ENCODE measurements at places on chromosomes 12 and 14.

GRCh38 chr14:48536318-48536717 lies 860.9 kb upstream of the MDGA2 start:
- DNase-seq, result peak; percentile 2

DNA sequence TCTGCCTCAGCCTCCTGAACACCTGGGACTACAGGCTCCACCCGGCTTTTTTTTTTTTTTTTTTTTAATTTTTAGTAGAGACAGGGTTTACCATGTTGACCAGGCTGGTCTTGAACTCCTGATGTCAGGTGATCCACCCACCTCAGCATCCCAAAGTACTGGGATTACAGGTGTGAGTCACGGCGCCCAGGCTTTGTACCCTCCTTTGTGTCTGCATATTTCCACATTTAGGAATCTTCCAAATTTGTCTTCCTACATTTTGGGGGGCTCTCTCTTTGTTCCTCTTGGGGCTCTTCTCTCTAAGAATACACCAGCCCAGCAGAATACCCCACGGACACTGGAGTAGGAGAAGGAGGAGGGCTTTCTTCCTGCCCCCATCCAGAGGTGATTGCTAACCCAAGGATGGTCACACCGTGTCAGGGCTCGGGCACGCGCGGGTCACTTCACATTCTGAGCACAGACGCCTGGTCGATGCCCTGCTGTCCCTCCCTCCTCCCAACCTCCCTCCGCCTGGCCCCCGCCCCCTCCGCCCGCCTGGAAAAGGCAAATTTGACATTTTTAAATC lies 2.1 kb upstream of the DNAJC22 start:
- no peak for DNase-seq

DNA sequence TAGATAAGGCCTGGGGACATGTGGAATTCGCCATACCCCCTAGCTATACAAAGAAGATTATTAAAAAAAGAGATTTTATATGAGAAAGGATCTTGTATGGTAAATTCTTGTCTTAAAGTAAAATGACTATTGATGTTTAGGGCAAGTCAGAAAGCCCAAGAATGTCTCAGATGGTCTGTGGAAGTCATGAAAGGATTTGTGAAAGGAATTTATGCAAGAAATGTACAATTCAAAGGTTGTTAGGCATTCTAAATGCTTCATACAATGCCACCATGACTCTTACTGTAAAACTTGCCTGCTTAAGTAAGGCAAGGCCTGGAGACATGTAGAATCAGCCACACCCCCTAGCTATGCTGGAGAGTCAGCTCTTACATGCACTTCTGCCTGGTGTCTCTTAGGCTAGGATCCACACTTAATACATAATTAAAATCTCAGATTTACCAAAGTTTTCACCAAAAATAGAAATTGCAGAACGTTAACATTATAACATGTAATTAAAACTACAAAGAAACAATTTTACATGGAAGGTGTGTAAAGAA lies 8.9 kb upstream of the ETNK1 start:
- DNase-seq, result no peak

GRCh38 chr12:96548384-96548783 lies 59.0 kb downstream of the CFAP54 start:
- DNase-seq, result peak; percentile 3

GRCh38 chr12:63151623-63152320 lies 771 bp upstream of the AVPR1A start:
- peak; percentile 66 for DNase-seq

DNA sequence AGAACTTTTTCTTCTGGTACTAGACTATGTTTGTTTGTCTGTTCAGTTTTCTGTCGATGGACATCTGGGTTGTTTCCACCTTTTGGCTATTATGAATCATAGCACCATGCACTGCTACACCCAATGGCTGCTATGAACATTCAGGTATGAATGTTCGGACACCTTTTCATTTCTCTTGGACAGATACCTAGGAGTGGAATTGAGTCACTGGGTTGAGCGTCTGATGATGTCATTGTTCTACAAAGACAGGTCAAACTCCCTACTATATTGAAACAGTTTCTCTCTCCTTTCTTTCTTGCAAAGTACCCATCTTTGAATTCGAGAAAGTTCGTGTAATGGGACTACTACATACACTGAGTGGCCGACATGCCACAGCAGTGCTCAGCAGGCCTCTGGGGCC lies 44.7 kb downstream of the KCTD10 start:
- no peak for DNase-seq

DNA sequence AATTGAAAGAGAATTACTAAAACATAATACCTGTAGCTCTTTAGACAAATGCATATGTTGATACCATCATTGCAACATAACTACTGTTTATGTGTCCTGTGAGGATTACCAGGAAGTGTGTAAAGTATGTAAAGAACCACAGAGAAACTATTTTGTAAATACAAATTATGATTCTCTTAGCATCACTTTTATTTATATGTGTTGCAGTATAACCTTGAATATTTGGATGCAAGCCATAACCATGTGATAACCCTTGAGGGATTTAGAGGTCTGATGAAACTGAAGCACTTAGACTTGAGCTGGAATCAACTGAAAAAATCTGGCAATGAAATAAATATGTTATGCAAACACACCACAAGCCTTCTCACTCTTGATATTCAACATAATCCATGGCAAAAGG lies 77.5 kb downstream of the LRRC9 start:
- peak; percentile 20 for DNase-seq

- peak; percentile 20 for DNase-seq
Measured at GRCh38 chr12:82660541-82661325, 26.0 kb upstream of the TMTC2 start.

DNA sequence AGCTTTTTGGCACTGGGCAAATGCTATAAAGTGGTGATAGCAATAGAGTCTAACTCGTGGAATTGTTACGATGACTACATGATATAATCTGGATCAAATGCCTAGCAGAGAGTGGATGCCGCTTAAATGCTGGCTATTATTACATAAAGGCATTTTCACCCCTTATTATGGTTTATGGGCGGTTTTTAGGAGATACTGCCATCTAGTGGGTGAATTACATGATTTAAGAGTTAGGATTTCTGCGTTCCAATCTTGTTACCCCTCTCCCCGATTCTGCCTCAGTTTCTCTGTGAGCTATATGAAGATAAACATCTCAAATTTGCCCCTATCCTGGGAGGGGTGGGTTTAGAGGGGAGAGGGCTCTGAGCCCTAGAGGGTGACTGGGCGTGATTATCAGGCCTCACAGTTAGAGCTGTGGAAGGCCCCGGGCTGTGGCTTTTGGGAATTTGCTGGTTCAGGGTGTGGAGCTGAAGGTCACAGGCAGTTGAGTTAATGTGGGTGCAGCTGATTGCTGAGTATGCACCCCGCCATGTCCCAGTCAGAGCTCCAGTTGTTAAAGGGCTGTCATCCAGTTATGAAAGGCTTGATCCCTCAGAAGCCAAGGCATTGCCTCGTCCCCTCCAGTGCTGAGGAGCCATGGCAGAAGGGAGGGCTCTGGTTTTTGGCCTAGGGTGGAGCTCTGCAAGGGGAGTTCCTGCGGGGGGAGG lies 14.4 kb downstream of the CLSTN3 start:
- peak; percentile 65 for DNase-seq

GRCh38 chr12:80702889-80703805 lies 4.3 kb upstream of the MYF6 start:
- peak; percentile 76 for DNase-seq

DNA sequence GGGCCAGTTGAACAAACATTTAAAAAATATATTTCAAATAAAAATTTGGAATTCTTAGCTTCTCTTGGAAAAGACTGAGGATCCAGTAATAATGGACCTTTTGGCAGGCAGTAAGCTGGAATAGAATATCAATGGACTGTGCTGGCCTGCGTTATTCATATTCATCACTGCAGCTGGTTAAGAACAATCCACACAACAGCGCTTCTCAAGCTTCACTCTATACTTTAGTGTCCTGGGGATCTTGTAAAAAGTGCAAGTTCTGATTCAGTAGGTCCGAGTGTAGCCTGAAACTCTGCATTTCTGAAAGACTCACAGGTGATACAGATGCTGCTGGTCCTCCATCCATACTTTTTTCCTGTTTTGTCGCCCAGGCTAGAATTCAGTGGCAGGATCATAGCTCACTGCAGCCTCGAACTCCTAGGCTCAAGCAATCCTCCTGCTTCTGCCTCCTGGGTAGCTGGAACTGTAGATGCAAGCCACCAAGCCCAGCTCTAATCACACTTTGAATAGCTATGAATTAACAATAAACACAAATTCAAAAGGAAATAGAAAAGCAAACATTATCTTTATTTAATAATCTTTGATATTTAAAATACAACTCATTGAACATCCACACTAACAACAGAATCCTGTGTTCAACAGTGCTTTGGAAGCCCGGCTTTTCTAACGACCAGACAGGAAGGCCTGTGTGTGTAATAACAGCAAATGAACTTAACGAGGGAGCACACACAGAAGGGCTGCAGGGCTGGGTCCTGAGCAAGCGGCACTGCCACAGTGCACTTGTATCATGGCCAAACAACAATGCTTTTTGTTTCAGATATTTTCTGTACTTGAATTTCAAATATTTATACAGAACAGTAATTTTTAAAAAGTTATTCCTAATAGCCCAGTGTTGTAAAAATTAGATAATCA lies 18.4 kb upstream of the TRIP11 start:
- no peak for DNase-seq

DNA sequence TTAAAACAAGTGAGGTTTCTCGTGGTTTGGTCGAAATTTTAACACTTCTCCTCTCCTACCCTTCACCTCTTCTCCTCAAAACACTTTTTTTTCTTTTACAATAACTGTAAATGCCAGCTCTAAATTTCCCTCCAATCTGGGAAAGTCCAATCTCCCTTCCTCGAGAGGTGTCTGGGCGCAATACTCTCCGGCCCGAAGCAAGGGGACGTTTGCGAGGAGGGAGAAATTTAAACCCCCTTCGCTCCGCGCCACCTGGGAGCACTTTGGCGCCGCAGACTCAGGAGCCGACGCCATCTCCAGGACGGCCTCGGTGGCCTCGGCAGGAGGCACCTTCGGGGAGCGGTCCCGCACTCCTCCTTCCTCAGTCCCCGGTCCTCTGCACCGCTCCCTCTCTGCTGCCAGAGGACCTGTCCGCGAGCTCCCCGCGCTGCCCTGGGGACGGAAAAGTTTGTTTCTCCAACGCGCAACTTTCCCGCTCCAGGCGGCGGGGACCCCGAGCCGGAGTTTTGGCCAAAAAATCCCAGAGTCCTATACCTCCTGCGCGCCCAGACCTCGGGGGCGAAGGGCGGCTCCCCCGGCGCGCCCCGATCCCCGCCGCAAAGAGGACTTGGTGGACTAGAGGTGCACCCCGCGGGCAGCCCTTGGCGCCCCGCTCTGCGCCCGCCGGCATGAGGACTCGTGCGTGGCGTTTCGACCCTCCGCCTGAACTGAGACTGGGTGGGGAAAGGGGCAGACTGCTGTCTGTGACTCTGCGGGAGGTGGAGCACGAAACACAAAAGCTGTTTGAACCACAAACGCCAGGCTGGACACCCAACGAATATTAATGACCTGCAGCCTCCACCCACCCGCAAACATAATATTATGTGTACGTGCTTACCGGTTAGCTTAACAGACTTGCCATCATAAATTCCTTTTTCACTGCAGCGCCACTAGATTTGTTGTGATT lies 95.2 kb upstream of the HMGA2 start:
- no peak for DNase-seq
